ENCODE measurements at places on chromosomes 12 and 14.

GRCh38 chr12:24975425-24975824 is 26.5 kb upstream of the BCAT1 start:
- no peak for DNase-seq

GRCh38 chr12:91316161-91316906 is 133.7 kb upstream of the DCN start:
- DNase-seq: peak; percentile 47

- no peak for DNase-seq
Observed at GRCh38 chr12:5817246-5817645, 127.8 kb downstream of the ANO2 start.

- DNase-seq: no peak
Observed at GRCh38 chr12:71999795-72000194, 61.1 kb downstream of the TPH2 start.

DNA sequence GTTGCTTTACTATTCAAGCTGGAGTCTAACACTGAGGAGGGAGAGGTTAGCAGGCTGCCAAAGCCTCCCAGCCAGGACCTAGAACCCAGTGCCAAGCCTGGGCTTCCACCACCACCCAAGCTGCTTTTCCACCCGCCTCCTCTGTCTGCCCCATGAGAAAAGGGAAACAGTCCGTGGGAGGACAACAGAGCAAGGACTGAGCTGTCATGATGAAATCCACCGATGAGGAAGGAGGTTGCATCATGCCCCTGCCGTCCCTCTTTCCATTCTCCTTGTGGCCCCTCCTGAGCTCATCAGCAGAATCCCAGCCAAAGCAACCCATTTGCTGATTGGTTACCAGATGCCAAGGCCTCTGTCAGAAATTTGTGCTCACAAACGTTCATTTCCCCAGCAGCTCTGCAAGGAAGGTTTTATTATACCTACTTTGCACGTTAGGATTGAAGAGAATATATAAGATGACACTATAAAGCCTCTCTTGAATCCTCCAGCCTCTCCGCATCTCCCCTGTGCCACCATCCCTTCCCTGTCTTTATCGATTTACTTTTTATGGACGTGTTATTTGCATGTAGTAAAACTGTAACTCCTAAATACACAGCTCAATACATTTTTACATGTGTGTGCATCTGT is 6.3 kb upstream of the SERPINA1 start:
- no peak for DNase-seq

DNA sequence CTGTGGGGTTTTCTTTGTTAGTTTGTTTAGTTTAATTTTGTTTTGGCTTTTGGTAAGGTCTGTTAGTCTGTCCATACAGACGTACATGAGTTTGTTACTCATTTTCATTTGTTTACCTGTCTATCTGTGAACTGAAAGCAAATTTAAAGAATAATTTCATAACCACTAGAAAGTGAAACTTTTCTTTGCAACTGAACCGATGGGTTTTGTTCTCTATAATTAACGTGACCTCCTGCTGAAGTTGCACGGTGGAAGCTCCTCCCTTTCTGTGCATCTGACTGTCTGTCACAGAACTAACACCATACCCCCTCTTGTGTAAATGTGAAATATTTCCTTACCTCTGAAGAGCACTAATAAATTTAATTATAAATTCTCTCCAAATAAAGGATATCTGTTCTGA is 595.5 kb downstream of the GALC start:
- DNase-seq: no peak

DNA sequence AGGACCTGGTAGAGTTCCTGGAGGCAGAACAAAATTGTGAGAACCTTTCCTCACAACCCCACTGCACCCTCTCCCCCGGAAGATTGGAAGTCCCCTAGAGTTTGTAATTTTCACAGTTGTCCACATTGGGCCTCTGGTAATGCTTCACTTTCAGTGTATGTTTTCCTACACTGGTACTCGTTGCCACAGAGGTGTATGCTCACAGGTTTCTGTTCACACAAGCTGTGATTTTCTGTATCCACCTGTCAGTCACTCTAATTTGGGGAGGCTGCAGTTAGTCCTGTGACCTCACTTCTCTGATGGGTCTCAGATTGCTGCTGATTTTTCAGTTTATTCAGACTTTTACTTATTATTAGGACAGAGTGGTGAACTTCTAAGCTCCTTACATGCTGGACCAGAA is 66.4 kb upstream of the BMP4 start:
- no peak for DNase-seq

DNA sequence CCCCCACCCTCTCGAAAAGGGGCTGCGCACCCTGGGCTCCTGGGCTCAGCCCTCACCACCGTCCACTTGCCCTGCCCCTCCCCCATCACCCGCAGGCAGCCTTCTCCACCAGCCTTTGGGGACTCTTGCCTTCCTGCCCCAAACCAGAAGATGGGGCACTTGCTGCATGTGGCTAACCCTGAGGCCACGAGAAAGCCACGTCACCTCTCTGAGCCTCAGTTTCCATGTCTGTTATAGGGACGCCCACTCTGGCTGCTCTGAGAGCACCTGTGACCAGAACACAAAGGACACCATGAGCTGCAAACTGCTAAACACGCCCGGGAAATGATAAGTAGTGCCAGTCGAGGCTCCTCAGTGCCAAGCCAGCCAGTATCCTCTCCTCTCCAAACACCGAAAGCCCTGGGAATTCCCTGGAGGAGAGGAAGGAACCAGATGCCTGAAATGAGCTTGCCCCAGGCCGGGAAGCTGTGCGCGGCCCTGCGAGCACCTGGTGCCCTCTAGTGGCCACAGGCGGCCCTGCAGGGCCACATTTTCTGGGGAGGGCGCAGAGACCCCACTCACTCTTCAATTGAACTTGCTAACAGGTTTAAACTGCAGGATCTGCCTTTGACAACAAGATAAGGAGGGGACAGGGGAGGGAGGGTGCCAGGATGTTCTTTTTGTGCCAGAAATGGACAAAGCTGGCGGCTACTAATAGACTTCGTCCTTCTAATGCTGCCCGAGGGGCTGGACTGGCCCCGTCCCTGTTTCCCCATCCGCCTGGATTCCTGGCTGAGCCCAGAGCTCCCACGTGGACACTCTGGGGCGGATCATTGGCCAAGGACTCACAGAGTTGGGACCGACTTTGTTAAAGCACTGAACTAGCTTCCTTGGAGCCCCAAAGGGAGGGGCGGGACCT is 10.2 kb upstream of the SERPINA9 start:
- DNase-seq: no peak

DNA sequence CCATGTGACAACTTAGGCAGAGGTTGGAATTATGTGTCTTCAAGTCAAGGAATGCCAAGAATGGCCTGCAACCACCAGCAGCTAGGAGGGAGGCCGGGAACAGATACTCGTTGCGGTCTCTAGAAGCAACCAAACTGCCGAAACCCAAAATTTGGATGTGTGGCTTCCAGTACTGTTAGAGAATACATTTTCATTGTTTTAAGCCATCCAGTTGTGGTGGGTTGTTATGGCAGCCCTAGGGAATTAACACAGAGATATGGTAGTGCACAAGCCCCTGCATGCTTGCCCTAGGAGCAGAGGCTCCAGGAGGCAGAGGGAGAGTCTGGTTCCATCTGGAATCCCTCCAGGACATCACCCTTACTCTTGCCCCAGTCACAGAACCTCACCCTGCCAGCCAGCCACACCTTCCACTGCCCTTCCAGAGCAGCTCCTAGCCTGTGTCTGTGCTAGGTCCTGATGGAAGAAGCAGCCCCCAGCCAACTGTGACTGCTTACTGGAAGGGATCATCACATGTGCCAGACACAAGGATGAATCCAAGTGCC is 19.5 kb downstream of the PITPNM2 start:
- DNase-seq: no peak

GRCh38 chr12:23950775-23951451 is 1.4 kb upstream of the SOX5 start:
- DNase-seq: no peak

DNA sequence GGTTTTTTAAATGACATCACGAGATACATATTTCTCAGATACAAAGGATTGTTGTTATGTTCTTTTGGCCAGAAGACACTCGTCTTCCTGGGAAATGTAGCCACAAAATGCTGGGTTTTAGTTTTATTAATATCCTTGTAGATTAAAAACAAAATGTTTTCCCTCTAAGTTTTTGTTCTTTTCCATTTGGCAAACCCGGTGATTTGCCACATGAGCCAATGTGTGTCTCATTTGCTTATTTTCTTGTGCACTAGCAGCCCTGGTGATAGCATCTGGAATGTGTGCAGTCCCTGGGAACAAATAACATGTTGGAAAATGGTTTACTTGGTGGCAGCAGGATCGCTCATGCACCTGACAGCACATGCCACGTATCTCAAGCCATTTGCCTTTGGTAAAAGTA is 61.0 kb downstream of the HMGA2 start:
- DNase-seq: no peak

- no peak for DNase-seq
Observed at GRCh38 chr12:46445093-46445492, 72.5 kb upstream of the SLC38A2 start.

DNA sequence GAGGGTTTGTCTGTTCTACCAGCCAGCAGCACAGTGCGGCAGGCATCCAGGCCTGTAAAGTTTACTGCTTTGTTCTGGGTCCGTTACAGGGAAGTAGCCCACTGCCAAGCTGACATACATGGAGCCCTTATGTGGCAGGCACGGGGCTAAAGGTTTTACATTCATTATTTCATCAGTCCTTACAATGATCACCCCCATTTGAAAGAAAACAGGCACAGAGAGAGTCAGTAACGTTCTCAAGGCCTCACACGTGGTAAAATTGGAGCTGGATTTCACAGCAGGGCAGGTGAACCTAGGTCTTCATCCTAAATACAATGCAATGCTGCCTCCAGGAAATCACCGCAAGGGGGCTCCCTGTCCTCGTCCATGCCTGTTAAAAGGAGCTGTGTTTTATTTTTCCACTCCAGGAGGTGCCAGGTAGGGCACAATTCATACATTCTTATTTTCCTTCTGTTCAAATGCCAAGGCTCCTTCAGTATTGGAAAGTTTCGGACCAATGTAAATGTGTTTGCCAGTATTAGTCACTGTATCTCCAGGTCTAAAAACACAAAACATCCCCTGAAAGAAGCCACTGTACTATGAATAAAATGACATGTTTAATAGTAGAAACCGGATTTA is 172.2 kb upstream of the GZMB start:
- DNase-seq: no peak

DNA sequence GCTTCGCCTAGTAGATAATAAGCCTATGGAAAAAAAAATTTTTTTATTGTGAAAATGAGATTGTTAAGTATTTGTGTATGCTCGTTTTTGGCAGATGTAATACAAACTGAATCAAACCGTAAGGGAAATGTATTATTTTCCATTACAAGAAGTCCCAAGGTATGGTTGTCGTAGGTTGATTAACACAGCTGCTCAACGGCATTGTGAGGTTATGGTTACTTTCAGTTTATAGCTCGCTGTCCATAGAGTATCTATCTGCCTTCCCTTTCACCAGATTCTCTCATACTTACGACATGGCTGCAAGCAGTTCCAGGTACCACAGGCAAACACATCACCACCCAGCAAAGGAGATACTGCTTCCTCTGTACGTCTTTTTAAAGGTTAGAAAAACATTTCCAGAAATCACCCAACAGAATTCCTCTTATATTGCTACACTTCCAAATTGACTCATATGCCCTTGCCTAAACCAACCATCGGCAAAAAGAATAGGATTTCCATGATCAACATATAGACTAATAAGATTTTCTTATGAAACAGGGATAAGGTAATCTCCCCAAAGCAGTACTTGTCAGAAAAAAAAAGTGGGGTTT is 338.6 kb downstream of the SYT1 start:
- no peak for DNase-seq

- no peak for DNase-seq
Observed at GRCh38 chr14:64573109-64573508, 23.3 kb downstream of the PPP1R36 start.

- DNase-seq: no peak
Observed at GRCh38 chr12:71694099-71694820, 8.4 kb downstream of the TMEM19 start.

DNA sequence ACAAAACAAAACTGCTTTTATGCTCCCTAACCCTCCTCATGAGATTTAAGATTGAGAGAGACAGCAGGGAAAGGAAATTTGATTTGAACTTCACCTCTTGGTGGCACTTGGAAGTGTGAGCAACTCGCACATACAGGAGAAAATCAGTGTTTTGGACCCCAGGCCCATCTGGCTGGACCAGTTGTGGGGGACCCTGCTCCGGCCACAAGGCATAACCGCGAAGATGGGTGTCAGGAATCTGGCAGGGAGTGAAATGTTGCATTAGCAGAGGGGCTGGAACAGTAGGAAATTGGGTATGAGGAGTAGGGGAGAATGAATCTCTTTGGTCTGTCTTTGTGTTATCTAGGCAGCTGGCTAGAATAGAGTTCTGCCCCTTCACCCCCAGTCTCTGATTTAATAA is 1.2 kb downstream of the CIROP start:
- DNase-seq: no peak

DNA sequence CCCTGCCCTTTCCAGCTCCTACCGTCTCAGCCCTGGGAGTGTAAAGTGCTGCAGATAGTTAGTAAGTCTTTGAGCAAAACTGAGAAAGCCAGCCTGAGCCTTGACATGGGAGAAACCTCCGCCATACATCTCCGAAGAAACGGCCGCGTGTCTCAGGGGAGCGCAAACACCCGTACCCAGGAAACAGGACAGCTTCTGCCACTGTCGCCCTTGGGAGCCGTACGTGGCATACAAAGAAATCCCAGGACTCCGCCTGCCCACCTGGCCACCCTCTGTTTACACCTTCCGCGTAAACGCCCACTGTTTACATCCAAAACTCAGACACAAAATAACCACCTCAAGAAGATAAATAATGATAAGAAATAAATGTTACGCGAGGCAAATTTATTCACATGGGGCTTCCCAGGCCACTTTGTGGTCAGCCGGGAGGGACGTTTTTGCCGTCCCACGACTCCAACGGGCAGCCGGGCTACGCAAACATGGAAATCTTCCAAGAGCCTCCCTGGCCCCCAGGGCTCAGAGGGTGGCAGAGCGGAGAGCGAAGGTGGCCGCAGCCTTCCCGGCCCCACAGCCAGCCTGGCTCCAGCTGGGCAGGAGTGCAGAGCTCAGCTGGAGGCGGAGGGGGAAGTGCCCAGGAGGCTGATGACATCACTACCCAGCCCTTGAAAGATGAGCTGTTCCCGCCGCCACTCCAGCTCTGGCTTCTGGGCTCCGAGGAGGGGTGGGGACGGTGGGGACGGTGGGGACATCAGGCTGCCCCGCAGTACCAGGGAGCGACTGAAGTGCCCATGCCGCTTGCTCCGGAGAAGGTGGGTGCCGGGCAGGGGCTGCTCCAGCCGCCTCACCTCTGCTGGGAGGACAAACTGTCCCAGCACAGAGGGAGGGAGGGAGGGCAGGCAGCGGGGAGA is at the start of gene BDKRB2:
BDKRB2 (plus strand) TSS at position 689 of the 908 bp plus-strand sequence. CDS start 32,269 bp downstream, outside the sequence.
- DNase-seq: peak; percentile 69

DNA sequence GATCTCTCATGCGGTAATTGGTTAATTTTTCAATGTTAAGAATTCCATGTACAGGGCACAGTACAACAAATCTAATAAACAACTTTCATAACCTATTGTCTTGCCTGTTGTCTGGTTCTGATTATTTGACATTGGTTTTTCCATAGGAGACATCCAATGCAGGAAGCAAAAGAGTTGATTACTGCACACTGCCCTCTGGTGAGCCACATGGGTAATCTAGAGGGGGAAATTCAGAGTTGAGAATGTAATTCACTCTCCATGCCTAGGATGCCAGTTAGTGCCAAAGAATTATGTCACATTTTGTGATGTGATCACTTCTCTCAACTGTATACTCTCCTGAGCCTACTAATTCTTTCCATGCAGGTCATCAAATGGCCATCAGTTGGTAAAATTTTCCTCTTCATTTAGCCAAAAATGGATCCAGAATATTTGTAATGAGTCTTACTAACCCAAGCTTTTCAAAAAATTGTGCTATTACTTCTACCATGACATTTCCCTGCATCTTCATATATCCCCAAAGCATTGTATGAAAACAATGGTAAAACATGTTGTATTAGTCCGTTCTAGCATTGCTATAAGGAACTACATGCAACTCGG is 17.7 kb upstream of the CCDC91 start:
- peak; percentile 21 for DNase-seq

- no peak for DNase-seq
Observed at GRCh38 chr12:121614872-121615467, 11.4 kb upstream of the ORAI1 start.

Data from NCI-H446 (cell line).